Activated CD8-positive, alpha-beta memory T cell treated with anti-CD3 and anti-CD28 coated beads for 1 hour (primary cell): ENCODE measurements at places on chromosomes 4 and X.

- no peak for DNase-seq
These were observed 475.7 kb upstream of the PABPC4L start for GRCh38 chr4:134677209-134677814.

- no peak for DNase-seq
These were observed 143.5 kb downstream of the CHM start for GRCh38 chrX:85903692-85904471.

DNA sequence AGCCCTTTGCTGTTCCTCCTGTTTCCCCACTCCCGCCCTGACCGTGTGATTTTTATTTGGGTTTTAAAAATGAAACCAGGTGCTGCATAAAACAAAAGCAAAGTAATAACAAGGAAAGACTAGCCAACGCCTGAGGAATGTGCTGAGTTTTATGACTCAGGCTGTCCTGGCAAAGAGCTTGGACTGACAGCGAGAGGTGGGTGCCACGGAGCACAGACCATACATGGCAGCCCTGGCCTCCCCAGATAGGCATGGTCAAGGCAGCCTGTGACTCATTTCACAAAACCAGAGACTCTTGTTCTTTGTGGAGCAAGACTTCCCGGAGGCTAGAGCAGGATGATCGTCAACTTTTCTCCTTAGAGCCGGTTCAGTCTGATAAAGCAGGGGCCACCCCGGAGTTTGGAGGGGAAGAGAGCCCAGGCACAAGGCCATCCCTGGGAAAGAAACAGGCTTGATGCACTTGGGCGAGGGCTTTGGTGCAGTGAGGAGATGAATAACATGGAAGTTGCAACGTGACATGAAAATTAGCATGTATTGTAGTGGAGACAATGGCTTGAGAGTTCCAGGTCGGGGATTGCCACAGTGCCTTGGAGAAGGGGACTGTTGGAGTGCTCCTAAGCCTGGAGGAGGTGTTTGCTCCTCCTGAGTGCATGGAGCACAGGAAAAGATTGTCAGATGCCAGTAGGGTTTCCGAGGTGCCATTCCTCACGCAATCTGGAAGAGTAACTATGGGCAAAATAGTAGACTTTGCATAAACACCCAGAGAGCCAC, 54.8 kb downstream of the C4orf51 start:
- no peak for DNase-seq

DNA sequence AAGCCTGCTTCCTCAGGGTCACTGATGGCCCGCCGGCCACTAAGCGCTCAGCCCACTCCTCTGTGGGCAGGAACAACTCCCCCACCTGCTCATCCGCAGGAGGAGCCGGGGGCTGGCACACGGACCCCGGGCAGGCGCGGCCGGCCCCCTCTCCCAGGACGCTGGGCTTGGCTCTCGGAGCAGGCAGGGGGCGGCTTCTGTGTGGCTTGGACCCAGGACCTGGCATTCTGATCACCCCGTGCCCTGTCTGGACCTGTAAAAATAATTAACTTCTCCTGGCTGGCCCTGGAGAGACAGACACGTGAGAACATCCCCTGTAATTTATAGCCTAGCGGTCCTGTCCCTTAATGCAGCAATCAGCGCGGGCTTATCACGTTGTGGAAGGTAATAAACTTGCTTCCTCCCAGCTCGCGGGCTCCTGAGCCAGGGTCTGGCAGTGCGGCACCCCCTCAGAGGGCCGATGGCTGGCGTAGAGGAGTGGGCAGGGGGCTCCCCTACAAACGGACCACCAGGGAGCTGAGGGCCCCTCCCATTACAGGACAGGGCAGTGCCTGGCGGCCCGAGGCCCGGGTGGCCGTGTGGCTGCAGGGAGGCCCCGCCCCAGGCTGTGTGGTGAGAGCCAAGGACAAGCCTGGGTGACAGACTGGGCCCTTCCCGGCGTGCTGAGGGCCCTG, 84.5 kb upstream of the NKX1-1 start:
- DNase-seq: no peak

- DNase-seq: no peak
These were observed 29.7 kb upstream of the FGF2 start for GRCh38 chr4:122796801-122797404.

- DNase-seq: no peak
These were observed 560.8 kb upstream of the ATOH1 start for GRCh38 chr4:93267747-93268146.

GRCh38 chrX:66638591-66639500, at the start of gene EDA2R:
TSS of gene EDA2R (minus strand) at chrX:66639078. CDS start at chrX:66616020, 23,058 bp downstream.
- DNase-seq: no peak

GRCh38 chr4:178293601-178294000, 851.4 kb upstream of the AGA start:
- no peak for DNase-seq

- DNase-seq: no peak
These were observed 35.4 kb downstream of the NAT8L start for GRCh38 chr4:2094545-2094944.

DNA sequence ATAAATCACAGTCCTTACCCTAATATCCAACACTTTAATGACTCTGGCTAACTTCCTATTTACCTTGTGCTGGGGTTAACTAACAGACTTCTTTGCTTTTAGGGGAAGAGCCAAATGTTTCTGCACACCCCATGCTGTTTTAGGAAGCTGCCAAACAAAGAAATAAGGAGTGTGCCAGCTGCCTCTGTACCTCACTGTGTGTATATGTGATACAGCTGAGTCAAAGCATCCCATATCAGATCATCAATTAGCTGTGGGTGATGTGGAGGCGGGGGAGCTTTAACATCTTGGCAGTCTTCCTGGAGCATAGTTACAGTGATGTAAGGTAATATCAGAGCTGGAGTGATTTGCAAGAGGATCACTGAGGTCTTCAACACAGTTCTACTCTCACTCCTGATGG, 95.4 kb downstream of the COL25A1 start:
- no peak for DNase-seq

DNA sequence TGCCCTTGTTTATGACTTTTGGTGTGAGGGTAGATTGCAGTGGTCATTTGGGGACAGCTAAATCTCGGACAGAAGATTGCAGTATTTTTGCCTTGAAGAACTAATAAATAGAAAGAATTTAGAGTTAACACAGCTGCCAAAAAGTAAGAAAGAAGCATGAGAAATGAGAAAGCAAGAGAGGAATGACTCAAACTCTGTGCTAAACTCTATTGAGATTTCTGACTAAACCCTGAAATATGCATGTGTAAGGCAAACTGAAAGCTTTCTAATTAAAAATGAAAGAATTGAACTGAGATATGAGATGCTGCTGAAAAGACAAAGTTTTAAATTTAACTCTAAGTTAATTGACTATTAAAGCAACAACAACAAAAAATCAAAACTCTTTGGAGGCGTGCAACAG, 791.3 kb downstream of the RAB28 start:
- DNase-seq: no peak

DNA sequence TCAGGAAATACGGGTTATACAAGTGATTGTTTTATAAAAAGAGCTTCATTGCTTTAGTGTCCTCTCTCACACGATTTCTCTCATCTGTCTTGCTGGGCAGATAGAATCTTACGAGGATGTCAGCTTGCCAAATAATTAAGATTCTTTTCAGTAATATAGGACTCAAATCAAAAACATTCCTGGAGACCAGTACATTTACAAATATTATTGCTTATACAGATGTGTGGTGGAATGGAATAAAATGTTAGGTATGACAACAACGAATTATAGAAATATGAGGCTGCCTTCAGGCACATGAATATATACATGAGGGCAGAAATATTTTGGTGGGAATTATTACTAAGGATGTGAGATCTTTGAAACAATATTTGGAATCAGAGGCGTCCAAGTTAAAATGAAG, 88.9 kb downstream of the GC start:
- DNase-seq: no peak

GRCh38 chr4:20356565-20356964, 104.9 kb downstream of the SLIT2 start:
- DNase-seq: no peak

DNA sequence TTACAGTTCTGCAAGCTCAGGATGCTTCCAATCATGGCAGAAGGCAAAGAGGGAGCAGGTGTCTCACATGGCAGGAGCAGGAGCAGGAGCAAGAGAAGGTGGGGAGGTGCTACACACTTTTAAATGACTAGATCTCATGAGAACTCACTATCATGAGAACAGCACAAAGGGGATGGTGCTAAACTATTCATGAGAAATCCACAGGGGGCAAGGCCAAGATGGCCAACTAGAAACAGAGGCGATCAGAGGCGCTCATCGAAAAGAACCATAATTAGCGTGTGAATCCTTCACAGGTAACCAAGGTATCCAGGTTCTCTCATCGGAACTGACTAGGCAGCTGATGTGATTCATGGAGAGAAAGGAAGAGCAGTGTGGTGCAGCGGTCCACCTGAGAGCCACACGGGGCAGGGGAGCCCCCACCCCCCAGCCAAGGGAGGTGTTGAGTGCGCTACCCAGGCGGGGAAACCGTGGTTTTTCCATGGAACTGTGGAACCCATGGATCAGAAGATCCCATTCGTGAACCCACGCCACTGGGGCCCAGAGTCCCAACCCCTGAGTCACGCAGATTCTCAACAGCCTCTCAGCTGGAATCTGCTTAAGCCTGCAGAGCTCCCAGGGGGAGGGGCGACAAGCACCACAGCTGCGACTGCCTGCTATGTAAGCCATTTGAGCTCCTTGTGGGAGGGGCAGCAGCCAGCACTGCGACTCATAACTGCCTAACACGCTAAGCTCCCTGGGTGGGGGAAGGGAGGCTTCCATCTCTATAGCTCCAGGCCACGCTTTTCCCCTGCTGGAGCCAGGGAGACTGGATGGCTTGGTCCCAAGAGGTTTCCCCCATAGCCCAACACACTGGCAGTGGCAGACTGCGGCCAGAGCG, 46.7 kb downstream of the FGF16 start:
- no peak for DNase-seq

- no peak for DNase-seq
These were observed 377.9 kb downstream of the FAM133A start for GRCh38 chrX:94051926-94052325.

GRCh38 chr4:34724491-34724890, 1519.8 kb downstream of the ARAP2 start:
- no peak for DNase-seq

DNA sequence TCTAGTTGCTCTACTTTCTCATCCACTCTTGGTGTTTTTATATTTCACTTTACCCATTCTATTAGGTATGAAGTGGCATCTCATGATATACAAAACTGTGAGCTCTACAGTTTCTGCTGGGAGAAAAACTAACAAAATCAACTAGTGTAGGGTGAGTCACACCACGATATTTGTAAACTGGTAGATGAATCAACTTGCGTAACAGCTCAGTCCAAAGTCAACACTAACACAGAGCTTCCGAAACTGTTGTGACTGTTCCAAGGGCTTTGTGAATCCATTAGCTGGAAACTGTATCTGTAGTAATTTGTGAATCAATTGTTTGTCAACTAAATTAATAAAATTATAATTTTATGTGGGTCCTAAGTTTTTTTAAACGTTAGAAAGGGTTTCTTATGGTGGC, 119.8 kb upstream of the TSPAN5 start:
- no peak for DNase-seq

DNA sequence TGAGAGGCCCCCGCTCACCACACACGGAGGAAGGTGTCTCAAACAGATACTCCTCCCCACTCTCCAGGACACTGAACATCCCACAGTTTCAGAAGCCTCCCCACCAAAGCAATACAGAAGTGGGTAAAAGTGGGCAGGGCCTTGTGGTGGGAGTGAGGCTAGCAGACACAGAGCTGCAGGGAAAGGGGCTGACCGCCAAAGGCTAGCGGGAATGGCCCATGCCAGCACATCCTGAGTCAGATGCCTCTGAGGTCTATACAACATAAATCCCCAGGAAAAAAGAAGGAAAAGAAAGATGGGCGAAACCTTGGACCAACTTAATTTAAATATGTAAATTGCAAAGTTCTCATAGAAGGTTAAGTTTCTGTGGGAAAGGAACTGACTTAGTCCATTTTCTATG, 21.9 kb upstream of the ARHGAP10 start:
- no peak for DNase-seq

DNA sequence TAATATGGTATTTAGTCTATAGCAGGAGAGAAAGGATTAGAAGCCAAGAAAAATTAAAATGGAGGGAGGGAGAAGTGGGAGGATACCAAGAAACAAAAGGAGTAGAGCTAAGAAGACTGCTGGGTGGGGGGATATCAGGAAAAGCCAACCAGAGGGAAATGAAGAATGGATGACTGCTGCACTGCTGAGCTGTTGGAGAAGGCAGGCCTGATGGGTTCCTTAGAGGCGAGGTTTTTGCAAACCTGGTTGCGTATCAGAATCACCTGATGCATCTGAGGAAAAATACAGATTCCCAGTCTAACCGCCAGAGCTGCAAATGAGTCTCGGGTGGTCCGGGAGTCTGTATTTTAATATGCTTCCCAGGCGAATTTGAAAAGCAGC, 1.5 kb downstream of the PGRMC1 start:
- no peak for DNase-seq

GRCh38 chr4:7083597-7084563, 16.0 kb upstream of the GRPEL1 start:
- no peak for DNase-seq

- no peak for DNase-seq
These were observed 15.5 kb downstream of the UNC5C start for GRCh38 chr4:95533254-95533653.

GRCh38 chr4:155541716-155542115, 124.9 kb upstream of the GUCY1A1 start:
- DNase-seq: no peak

DNA sequence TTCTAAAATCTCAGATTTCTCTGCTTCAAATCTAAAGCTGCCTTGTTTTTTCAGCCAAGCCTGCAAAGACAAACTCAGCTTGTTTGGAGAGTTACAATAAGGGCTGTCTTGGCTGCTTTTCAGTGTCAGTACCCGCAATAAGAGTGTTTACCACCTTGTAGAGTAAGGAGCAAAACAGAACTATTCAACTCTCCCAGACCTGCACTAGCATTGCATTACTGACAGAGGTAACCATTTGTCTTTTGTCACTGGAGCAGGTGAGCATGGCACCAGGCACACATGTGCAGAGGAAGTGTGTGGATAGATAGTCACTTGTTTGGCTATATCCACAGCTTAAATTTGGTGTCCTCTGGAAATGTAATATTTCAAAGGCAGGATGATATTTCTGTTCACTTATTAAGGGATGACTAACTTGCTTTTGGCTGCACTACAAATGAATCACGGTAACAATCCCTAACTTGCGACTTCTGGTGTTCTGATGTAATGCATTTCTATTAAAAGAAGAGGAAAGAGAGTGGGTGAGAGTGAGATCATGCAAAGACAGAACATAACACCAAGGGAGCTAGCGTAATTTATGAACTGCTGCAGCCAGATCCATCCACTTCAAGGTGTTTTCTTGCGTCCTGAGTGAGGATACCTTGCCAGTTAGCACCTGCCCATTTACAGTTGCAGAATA, 38.6 kb downstream of the PTCHD1 start:
- DNase-seq: no peak

DNA sequence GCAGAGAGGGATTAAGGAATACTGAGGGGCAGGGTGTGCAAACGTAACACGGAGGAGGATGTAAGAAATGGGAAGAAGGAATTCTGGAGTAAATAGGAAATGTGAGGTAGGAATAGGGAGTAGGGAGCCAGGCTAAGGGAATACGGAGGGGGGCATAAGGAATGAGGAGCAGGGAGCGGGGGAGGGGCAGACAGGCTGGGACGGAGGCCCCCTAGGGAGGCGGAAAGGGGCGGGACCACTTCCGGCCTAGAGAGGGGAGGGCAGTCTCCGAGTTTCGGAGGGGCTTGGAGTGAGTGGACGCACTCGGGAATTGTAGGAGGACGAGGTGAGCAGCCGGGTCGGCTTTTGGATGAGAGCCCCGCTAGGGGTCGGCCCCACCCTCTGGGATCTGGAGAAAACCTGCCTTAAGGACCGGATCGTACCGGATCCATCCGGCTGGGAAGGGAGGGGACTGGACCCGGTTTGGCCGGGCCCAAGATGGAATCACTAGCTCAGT, 612 bp downstream of the MAGED2 start:
- DNase-seq: no peak

- no peak for DNase-seq
These were observed 221.3 kb downstream of the RAB28 start for GRCh38 chr4:13262816-13263215.
